ENCODE measurements at places on chromosomes 2 and 18.

- no peaks in the 10 kb centered on the region for H3K27me3 ChIP-seq
- H3K4me1 ChIP-seq, result no peaks in the 10 kb centered on the region
- DNase-seq, result no peak
- no peaks in the 10 kb centered on the region for H3K36me3 ChIP-seq
Observed at GRCh38 chr18:36420826-36421225, 123.3 kb downstream of the FHOD3 start.

- H3K27me3 ChIP-seq, result no peaks in the 10 kb centered on the region
- no peaks in the 10 kb centered on the region for H3K4me1 ChIP-seq
- no peaks in the 10 kb centered on the region for H3K36me3 ChIP-seq
- no peak overlapping the region for H3K4me3 ChIP-seq
- H3K27ac ChIP-seq, result no peak overlapping the region
Observed at GRCh38 chr2:98569197-98569793, 39.0 kb downstream of the COA5 start.

GRCh38 chr2:42905341-42906110 lies 113.1 kb upstream of the HAAO start:
- H3K4me3 ChIP-seq, result peak overlapping the region; percentile 18
- H3K27ac ChIP-seq, result peak overlapping the region; percentile 77
- no peaks in the 10 kb centered on the region for H3K27me3 ChIP-seq
- DNase-seq, result no peak
- no peaks in the 10 kb centered on the region for H3K36me3 ChIP-seq

DNA sequence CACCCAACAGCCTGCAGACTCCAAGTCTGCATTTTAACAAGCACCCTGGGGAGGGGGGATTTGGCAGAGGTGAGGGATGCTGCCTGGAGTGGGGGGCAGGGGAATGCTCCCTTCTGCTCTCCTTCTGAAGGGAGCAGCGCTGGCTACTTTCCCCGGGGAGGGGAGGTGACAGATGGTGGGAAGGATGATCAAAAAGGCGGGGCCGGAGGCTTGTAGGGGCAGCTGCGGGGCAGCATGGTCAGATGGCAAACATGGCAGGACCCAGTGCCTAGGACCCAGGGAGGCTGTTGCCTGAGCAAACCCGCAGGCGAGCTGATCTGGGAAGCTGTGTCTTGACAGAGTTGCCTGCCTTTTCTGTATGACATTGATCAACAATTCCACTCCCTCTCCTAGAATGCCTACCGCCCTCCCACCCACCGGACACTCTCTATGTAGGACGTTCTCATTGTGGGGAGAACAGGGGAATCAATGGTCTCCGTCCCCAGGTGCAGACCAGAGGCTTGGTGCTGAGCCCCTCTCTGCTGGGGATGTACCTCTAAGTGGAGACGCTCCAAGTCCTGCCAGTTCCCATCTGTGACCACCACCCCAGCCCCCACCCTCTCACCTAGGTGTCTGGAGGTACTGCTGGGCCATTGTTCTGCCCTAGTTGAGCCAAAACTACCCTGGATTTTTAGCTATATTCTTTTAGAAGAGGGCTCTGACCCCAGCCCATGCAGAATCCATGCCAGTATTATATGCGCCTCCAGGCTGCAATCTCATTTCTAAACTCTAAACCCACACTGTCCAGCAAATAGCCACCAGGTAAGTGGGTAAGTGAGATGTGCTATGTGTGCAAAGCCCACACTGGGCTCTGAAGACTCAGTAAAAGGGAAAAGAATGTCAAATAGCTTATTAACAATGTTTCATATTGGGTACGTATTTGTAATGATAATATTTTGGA lies 89.7 kb upstream of the SEC11C start:
- no peak overlapping the region for H3K27ac ChIP-seq
- no peaks in the 10 kb centered on the region for H3K27me3 ChIP-seq
- no peak overlapping the region for H3K4me3 ChIP-seq
- H3K36me3 ChIP-seq, result no peaks in the 10 kb centered on the region
- H3K4me1 ChIP-seq, result peaks cover 6% of the 10 kb centered on the region
- DNase-seq, result no peak

- no peak overlapping the region for H3K27ac ChIP-seq
- H3K4me1 ChIP-seq, result no peaks in the 10 kb centered on the region
- H3K27me3 ChIP-seq, result no peaks in the 10 kb centered on the region
- no peak for DNase-seq
Observed at GRCh38 chr2:105990624-105991023, 203.5 kb downstream of the UXS1 start.

DNA sequence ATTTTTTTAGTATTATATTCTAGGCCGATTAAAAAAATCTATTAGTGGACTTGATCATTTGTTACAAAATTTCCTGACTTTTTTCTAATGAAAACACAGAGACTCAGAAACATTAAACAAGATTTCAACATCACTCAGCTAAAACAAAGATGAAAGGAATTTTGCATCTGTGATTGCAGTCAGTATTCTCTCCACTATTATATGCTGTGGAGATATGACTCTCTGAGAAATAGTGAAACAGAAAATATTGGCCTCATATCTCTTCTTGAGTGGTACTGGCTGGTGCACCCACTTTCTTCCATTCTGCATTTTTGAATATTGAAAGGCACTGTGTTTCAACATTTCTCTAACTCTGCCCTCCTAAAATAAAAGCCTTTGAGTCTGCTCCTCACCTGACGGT lies 914.2 kb downstream of the TSN start:
- H3K36me3 ChIP-seq, result no peaks in the 10 kb centered on the region
- no peak for DNase-seq
- no peaks in the 10 kb centered on the region for H3K27me3 ChIP-seq
- H3K4me1 ChIP-seq, result no peaks in the 10 kb centered on the region

DNA sequence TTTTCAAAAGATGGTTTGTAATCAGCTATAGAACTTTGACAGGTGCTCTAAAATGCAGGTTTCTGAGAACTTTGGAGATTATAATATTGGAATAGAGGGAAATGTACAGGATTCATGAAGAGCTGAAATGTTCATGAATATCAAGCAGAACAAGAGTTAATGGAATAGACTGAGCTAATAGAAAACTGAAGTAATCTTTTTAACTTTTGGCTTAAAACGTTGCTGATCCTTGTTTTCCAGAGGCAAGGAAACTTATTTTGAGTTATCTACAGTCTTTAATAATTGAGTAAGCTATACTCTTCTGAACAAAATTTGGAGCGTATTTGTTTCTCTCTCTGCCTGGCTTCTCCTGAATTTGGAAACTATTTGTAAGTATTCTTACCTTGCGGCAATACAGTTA lies 10.8 kb upstream of the IL18RAP start:
- H3K27ac ChIP-seq, result no peak overlapping the region
- H3K4me1 ChIP-seq, result no peaks in the 10 kb centered on the region
- no peaks in the 10 kb centered on the region for H3K36me3 ChIP-seq
- DNase-seq, result no peak
- no peaks in the 10 kb centered on the region for H3K27me3 ChIP-seq
- no peak overlapping the region for H3K4me3 ChIP-seq

DNA sequence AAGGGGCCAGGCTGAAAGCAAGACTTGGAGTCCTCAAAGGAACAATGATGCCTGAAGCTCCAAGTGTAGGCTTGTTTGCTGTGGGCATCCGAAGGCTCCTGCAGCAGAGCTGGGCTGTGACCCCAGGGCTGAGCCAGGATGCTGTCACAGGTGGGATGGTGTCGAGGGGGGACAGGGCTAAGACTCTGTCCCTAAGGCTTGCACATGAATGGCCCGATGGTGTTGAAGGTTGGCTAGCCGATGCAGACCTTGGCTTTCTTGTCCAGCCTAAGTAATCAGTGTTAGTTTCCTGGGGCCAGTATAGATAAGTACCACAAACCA lies 251.0 kb downstream of the NDUFA10 start:
- no peak for DNase-seq
- H3K36me3 ChIP-seq, result no peaks in the 10 kb centered on the region
- H3K27me3 ChIP-seq, result no peaks in the 10 kb centered on the region
- no peak overlapping the region for H3K4me3 ChIP-seq
- peaks cover 16% of the 10 kb centered on the region for H3K4me1 ChIP-seq

GRCh38 chr2:111936881-111937280 lies 38.5 kb downstream of the MERTK start:
- H3K4me1 ChIP-seq, result no peaks in the 10 kb centered on the region
- no peak for DNase-seq
- no peak overlapping the region for H3K27ac ChIP-seq
- H3K27me3 ChIP-seq, result no peaks in the 10 kb centered on the region
- H3K36me3 ChIP-seq, result no peaks in the 10 kb centered on the region

DNA sequence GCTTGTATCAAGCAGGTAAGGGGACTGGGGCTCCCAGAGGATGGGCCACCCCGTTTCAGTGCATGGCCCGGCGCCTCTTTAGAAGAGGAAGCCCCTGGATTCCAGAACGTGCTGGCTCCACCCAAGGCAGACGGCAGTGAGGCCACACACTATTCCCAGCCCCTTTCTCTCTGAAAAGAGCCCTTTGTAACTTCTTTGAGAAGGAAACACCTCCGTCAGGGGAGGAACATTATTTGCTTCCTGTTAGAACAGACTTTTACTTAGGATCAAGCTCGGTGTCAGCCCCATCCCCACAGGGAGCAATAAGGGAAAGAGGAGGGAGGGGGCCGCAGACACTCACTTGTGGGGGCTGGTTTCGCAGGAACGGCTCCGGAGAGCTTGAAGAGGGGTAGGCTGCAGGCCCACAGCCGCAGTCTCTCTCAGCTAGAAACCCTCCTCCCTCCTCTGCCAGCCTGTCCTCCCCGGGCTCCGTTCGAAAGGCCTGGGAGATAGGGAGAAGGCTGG lies 49.6 kb upstream of the RMDN2 start:
- peaks cover 16% of the 10 kb centered on the region for H3K4me1 ChIP-seq
- no peak for DNase-seq
- no peaks in the 10 kb centered on the region for H3K36me3 ChIP-seq
- H3K27me3 ChIP-seq, result no peaks in the 10 kb centered on the region

- no peaks in the 10 kb centered on the region for H3K4me1 ChIP-seq
- H3K4me3 ChIP-seq, result no peak overlapping the region
- no peak overlapping the region for H3K27ac ChIP-seq
- no peak for DNase-seq
Observed at GRCh38 chr2:69902213-69902922, 8.6 kb downstream of the SNRNP27 start.

DNA sequence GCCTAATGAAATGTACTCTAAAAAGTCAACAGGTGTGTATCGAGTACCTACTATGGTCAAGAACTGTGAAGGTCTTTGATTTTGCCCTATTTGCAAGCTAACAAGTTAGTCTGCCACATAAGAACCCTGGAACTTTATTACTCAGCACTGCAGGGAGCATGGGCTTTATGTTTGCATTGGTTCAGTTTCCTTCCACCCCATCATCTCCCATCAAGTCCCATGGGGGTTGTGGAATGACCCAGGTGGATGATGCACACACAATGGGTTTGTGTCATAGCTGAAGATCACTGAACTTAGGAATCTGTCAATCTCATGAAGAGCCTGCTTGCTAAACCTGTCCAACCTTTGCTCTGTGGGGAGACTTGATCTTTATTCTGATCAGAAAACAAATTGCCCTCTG lies 265.5 kb downstream of the RPRM start:
- H3K27me3 ChIP-seq, result no peaks in the 10 kb centered on the region
- H3K4me3 ChIP-seq, result no peak overlapping the region
- H3K36me3 ChIP-seq, result no peaks in the 10 kb centered on the region
- H3K27ac ChIP-seq, result no peak overlapping the region
- no peak for DNase-seq

- no peak overlapping the region for H3K4me3 ChIP-seq
- H3K27me3 ChIP-seq, result no peaks in the 10 kb centered on the region
- H3K36me3 ChIP-seq, result no peaks in the 10 kb centered on the region
- no peak for DNase-seq
- no peak overlapping the region for H3K27ac ChIP-seq
- H3K4me1 ChIP-seq, result peaks cover 6% of the 10 kb centered on the region
Observed at GRCh38 chr2:233974530-233975071, 57.4 kb downstream of the TRPM8 start.

DNA sequence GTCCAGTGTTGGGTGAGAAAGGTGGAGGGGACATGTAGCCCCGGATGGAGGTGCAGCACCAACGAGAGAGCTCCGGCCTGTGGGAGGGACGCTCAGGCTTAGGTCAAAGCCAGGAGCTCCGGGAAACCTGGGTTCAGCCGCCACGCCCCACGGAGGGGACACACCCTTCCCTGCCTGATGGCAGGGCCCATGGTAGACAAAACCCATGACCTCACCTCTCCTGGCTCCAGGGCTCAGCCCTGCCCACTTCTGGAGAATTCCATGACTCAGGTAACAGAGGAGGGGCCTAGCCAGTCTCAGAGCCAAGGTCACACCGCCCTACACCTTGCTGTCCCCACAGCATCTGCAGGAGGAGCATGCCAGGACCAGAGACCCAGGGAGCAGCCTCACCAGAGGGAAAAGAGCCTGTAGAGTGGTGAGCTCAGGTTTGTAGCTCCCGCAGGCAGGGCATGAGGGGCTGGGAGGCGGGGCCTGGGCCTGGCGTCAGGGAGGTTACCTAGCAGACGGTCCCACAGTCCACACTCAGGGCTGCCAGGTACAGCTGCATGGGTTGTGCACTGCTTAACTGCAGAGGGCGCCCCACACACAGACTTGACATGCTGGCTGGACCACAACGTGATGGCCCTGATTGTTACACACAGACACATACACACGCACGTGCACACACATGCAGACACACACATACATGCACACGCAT lies 70.8 kb upstream of the SMAD7 start:
- H3K27me3 ChIP-seq, result no peaks in the 10 kb centered on the region
- peak overlapping the region; percentile 21 for H3K4me3 ChIP-seq
- DNase-seq, result peak; percentile 91
- peak overlapping the region; percentile 53 for H3K27ac ChIP-seq

DNA sequence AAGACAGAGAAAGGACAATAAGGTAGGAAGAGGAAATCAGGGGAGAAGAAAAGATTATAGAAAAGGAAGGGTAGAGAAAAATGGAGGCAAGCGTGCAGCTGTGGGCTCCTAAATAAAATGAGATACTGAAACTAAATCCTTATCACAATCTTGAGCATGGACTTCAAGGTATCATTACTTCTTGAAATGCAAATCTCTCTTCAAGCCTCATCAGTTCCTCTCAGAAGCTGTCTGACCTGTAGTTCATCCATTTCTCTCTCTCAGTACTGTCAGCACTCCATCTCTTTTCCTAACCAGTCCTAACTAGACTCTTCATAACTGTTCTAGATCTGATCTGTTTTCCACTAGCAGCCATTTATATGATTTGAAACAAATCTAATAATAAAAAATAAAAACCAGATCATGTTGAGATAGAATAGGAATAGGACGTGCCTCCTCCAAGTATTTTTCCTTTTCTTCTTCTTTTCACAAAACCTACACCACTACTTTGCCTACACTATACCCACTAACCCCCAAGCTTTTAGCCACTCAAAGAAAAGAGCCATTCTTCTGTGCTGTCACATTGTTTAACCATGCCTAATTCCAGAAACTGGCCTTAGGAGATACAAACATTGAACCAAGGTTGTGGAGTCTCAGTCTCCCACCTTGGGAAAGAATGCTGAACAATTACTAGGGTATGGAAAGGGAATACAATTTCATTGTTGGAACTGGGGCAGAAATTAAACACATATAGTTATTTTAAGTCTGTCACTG lies 21.1 kb downstream of the BABAM2 start:
- DNase-seq, result no peak
- H3K4me3 ChIP-seq, result no peak overlapping the region
- H3K27ac ChIP-seq, result no peak overlapping the region
- no peaks in the 10 kb centered on the region for H3K27me3 ChIP-seq
- peaks cover 21% of the 10 kb centered on the region for H3K4me1 ChIP-seq

- no peaks in the 10 kb centered on the region for H3K4me1 ChIP-seq
- H3K4me3 ChIP-seq, result no peak overlapping the region
- H3K27me3 ChIP-seq, result no peaks in the 10 kb centered on the region
- H3K27ac ChIP-seq, result no peak overlapping the region
- no peak for DNase-seq
- no peaks in the 10 kb centered on the region for H3K36me3 ChIP-seq
Observed at GRCh38 chr2:239936838-239937581, 88.1 kb downstream of the NDUFA10 start.
